T1000 (cell line): ENCODE measurements at places on chromosomes 5 and 9.

DNA sequence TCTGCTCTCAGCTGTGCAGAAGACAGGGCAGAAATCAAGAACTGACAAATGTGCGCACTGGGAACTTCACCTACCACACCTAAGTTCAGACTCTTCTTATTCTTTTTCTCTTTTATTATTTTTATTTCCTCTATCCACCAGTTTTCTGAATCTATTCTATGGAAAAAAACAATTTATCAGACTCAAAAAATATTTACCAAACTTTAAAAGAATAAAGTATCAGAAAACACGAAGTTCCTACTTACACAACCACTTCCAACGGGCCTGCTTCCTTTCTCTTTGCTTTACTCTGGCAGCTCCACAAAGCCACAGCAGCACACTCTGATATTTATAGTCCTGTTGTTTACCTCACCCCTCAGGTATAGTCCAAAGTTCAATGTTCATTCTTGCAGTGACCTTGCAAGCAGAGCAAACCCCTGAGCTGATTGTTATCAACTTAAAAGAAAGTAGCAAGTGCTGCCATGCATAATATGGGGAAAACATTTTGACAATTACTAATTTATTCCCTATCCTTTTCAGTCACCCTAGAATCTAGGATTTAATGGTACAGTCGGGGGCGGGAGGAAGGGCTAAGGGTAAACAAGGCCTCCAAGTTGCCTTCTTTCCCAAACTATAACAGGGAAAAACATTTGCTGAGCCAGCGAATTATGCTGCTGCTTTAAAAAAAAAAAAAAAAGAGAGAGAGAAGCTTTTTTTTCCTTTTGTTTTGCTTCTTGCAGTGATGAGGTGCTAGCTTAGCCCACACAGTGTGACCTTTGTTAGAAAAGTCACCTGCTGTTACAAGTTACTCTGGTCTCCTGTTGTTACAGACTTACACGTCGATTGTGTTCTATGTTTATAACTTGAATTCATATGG is at the start of gene SELENOP:
Gene SELENOP, minus strand, starts transcription at position 302 of the 856 bp plus-strand sequence. CDS start 3,539 bp downstream, outside the sequence.
- no peak for DNase-seq

GRCh38 chr5:174090129-174090528 is 44.6 kb downstream of the NSG2 start:
- no peak for DNase-seq

GRCh38 chr9:98085944-98086343 is 29.4 kb downstream of the NANS start:
- DNase-seq, result no peak

DNA sequence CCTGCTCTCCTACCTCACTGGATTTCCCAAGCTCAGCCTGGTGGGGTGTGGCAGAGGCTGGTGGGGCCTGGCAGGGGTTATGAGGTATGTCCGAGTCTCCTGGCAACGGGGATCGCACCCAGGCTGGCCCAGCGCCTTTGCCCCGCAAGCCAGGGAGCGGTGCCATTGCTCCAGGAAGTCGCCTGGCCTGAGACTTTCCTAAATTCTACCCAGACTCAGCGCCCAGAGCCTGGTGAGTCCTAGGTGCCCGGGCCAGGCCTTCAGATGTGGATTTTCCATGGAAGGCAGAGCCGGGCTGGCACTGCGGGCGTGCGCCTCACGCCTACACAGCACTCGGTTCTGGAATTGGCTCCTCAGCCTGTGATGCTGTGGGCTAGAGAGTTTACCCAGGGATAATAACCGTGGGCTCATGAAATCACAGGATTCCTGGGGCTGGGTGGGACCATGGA is 155.4 kb upstream of the COL5A1 start:
- DNase-seq, result no peak

DNA sequence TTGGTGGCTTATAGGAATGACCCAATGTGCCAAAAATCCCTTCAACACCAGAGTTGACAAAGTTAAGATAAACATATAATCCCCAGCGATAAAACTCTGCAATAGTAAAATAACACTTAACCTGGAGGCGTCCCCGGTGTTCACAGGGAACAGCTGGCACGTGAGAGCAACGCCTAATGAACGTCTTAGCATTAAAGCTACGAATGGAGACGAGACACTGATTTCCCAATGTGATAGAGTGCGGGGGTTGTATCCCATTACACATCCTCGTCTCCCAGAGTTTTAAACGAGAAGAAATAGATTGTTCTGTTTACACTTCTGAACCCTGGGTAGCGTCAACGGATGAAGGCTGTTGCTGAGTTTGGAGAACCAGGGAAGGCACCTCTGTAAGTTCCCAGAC is 57.6 kb downstream of the PTCH1 start:
- no peak for DNase-seq

- no peak for DNase-seq
These were observed 71.7 kb upstream of the SH3PXD2B start for GRCh38 chr5:172525996-172526360.

GRCh38 chr5:25754895-25755294 is 1110.1 kb upstream of the CDH10 start:
- no peak for DNase-seq

- DNase-seq, result no peak
These were observed 3.9 kb downstream of the SPARC start for GRCh38 chr5:151682751-151683331.
